ENCODE measurements at places on chromosomes 1 and 21. TPM values are rescaled to one million over a fixed set of nuclear protein-coding genes. Genes with fewer than 3 reads are reported as not detected.

- no peak overlapping the region for H3K4me3 ChIP-seq
- H3K27ac ChIP-seq: no peak overlapping the region
- H3K27me3 ChIP-seq: no peaks in the 10 kb centered on the region
- H3K4me1 ChIP-seq: 0 out of 2 replicates have a peak, but pooled peaks cover 3% of the 10 kb centered on the region
- no peak for DNase-seq
These were observed 9.8 kb downstream of the FRRS1 start for GRCh38 chr1:99756598-99756997.

DNA sequence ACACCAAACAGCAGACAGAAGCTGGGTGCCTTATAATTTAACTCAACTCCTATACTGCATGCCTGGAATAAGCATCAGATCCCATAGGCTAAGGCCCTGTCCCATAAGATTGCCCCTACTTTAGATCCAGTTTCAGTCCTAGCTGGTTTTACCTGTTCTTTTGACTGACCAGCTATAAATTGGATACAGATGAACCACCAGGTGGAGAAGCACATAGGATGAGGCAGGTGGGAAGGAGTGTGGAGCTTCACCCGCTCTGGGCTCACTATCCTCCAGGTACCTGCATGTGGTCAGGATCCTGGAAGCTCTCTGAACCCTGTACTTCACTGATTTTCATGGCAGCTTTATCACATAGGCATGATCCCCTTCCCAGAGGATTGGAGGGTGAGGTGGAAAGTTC, 51.3 kb downstream of the MAST2 start:
- H3K27me3 ChIP-seq: no peaks in the 10 kb centered on the region
- H3K4me3 ChIP-seq: no peak overlapping the region
- no peaks in the 10 kb centered on the region for H3K36me3 ChIP-seq
- H3K4me1 ChIP-seq: no peaks in the 10 kb centered on the region
- H3K27ac ChIP-seq: no peak overlapping the region

DNA sequence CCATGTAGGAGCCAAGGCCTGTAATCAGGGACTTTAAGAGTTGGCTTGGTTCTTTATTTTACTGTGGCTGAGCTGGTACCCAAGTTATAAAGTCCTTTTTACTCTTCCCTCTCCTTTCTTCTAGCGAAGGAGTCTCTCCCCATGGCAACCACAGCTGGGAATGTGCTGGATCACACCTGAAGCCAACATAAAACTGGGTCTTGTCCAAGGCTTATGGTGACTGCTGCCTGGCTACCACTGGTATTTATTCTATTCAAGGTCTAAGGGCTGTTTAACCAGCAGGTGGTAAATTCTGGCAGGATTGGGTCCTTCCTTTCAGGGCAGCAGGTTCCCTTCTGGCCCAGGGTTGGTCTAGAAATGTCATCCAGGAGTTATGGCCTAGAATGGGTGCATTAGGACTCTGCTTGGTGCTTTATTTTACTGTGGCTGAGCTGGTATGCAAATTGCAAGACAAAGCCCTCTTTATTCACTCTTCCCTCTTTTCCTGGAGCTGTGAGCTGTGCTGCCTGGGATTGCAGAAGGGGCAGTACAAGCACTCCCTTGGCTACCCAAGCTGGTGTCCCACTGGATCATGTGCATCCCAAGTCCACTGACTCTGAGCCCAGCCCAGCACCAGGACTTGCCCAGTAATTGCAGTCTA, 26.6 kb downstream of the SLC22A15 start:
- no peak overlapping the region for H3K4me3 ChIP-seq
- H3K27ac ChIP-seq: no peak overlapping the region
- H3K4me1 ChIP-seq: 0 out of 2 replicates have a peak, but pooled peaks cover 2% of the 10 kb centered on the region

DNA sequence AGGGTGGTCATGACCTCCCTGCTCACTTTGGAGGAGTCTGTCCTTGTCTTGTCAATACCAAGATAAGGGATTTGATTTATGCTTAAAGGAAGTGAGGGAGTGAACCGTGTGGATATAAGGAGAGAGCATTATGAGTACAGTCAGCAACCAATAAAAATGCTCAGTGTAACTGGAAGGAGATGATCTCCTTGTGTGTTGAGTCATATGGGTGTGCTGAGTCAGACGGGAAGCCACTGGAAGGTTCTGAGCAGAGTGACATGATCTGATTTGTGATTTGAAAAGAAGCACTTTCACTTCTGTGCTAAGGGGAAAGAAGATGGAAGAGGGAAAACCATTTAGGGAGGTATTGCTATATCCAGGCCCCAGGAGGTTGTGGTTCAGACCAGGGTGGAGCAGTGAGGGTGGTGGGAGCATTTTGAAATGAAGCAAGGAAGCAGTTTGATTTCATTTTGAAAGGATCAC, 2.5 kb upstream of the BCL10 start:
- H3K36me3 ChIP-seq: no peaks in the 10 kb centered on the region

The TEDDM1 gene
- not detected for total RNA-seq

The OPRD1 gene
- 3.3 TPM for total RNA-seq

The ARHGEF11 gene
- 32.4 TPM for total RNA-seq

The FCGR3A gene
- not detected for total RNA-seq

The AMY1C gene
- not detected for total RNA-seq
